Muscle of back (tissue), 13 donors: ENCODE measurements at places on chromosomes 2 and 18. TPM values are rescaled to one million over a fixed set of nuclear protein-coding genes. Genes with fewer than 3 reads are reported as not detected.

The SRD5A2 gene
- 0.05 TPM for polyA plus RNA-seq

The IL18R1 gene
- 0.69 TPM for polyA plus RNA-seq

The DSEL gene
- 11.1 TPM for polyA plus RNA-seq

- no peak for DNase-seq
These were observed 25.5 kb upstream of the EXOC6B start for GRCh38 chr2:72851333-72851732.

The ELOA2 gene
- not detected for polyA plus RNA-seq

The PRKAG3 gene
- polyA plus RNA-seq = 25.8 TPM

- no peak for DNase-seq
These were observed 86.0 kb downstream of the CAPN13 start for GRCh38 chr2:30721241-30721640.

The IL36A gene
- polyA plus RNA-seq = not detected

The CTNNA2 gene
- polyA plus RNA-seq = 1.4 TPM

- no peak for DNase-seq
These were observed 10.0 kb downstream of the RAPGEF4 start for GRCh38 chr2:172745636-172746035.

The ZNF521 gene
- 43.9 TPM for polyA plus RNA-seq

GRCh38 chr2:19900931-19901441, 797 bp downstream of the TTC32 start:
- no peak for DNase-seq

GRCh38 chr2:241279413-241279812, 36.1 kb downstream of the HDLBP start:
- no peak for DNase-seq

GRCh38 chr2:56287974-56288373, 104.2 kb downstream of the CCDC85A start:
- no peak for DNase-seq

The CDK15 gene
- polyA plus RNA-seq = 2.5 TPM

- no peak for DNase-seq
These were observed 71.2 kb downstream of the CTAGE1 start for GRCh38 chr18:22346401-22346952.

The ACMSD gene
- polyA plus RNA-seq = 0.21 TPM

- DNase-seq = no peak
These were observed at the start of gene OR6B2 for GRCh38 chr2:240030379-240031094. Gene OR6B2, minus strand, starts transcription at chr2:240030429. Its CDS starts 0 bp downstream, at chr2:240030429.

The RAX gene
- polyA plus RNA-seq = not detected

GRCh38 chr2:226655871-226656270, 143.7 kb downstream of the IRS1 start:
- DNase-seq = no peak

The LPIN1 gene
- 17.5 TPM for polyA plus RNA-seq

DNA sequence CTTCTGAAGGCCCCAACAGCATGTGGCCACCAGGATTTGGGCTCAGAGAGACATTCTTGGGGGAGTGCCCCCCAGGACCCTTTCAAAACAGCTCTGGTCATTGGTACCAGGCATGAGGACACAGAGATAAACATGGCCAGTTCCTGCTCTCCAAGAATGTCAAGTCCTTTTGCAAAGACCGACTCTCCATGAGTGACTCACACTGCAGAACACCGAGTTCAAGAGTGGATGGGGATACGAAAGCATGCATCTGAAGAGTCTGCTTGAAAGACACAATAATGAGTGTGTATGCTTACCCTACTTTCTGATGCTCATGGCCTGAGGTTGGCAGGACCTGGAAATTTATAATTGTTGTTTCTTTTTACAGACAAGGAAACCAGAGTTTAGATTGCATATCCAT, 450.6 kb downstream of the TSN start:
- DNase-seq = no peak

GRCh38 chr18:65983750-65984149, 232.9 kb downstream of the CDH7 start:
- no peak for DNase-seq

The RND3 gene
- 47.3 TPM for polyA plus RNA-seq

GRCh38 chr18:7871560-7872456, 304.7 kb downstream of the PTPRM start:
- no peak for DNase-seq

DNA sequence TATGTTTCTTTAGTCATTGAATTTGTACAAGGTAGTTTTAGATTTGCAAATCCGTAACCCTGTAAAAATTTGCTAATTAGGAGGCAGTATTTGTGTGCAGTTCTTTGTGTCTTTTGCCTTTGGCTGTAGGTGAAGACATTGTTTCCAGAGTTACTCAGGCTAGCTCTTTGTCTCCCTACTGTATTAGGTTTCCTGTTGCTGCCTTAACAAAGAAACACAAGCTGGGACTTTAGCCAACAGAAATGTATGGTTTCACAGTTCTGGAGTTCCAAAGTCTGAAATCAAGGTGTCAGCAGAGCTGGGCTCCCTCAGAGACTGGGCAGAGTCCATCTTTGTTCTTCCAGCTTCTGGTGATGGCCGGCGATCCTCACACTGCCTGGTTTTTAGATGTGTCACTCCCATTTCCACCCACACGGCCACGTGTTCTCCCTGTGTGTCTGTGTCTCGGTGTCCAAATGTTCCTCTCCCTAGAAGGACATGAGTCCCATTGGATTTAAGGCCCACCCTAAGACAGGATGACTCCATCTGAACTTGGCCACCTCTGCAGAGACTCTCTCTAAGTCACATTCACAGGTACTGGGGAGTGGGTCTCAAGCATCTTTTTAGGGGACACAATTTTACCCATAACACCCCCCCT, 309.7 kb downstream of the GALR1 start:
- DNase-seq = no peak

The EIPR1 gene
- 17.9 TPM for polyA plus RNA-seq

The PASK gene
- 7.4 TPM for polyA plus RNA-seq

The DOK6 gene
- 3.6 TPM for polyA plus RNA-seq

DNA sequence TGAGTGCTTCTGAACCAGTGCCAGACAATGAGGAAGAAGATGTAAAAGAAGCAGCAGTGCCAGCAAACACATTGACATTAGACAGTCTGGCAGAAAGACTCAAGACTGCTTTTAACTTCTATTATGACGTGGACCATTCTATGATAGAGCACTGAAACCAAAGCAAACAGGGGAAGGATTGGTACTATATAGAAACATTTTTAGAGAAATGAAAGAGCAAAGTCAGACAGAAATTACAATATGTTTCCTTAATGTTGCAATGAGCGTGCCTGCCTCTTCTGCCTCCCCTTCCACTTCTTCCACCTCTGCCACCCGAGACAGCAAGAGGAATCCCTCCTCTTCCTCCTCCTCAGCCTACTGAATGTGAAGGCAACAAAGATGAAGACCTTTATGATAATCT, 39.7 kb downstream of the DHX57 start:
- DNase-seq = no peak

GRCh38 chr2:120566331-120567035, 169.2 kb upstream of the GLI2 start:
- peak; percentile 74 for DNase-seq

GRCh38 chr18:59517446-59518165, 158.5 kb upstream of the LMAN1 start:
- DNase-seq = peak; percentile 35

The C2orf80 gene
- not detected for polyA plus RNA-seq

The DAW1 gene
- not detected for polyA plus RNA-seq

GRCh38 chr2:112601754-112602153, 17.3 kb downstream of the CHCHD5 start:
- DNase-seq = no peak

The PLB1 gene
- 2.2 TPM for polyA plus RNA-seq

DNA sequence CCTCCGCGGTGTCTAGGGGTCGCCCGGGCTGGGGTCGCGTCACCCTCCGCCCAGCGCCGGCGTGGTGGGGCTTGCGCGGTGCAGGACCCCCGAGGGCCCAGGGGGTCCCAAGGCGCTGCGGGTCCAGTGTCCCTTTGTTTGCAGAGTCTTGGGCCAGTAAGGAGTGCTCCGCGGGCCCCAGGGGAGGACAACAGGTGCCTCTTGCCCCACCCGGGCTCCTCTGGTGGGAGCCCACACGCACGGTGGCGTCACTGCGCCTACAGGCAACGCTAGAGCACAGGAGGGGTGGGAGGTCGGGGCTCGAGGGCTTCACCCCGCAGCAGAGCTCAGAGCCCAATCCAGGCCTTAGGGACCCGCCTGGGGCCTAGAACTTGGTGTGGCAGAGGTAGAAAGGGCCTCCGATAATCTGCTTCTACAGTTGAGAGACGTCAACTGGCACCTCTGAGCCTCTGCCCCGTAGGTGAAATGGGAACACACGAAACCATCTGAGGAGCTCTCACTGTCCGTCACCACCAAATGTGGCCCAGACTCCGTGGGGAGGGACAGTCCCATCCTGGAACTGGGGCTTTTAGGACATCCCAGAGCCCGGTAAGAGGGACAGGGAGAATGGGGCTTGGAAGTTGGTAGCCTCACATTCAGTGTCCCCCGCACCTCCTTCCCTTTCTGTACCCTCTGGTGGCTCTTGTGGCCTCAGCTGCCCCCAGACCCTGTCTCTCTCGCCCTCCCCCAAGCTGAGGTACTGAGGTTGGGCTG, 1.4 kb downstream of the ARID5A start:
- DNase-seq = no peak
